ENCODE measurements at places on chromosomes 11 and 22.

- DNase-seq, result no peak
Observed at GRCh38 chr11:1566381-1567051, 5.6 kb downstream of the DUSP8 start.

GRCh38 chr11:76280882-76281557 is 74.7 kb upstream of the WNT11 start:
- DNase-seq, result no peak

DNA sequence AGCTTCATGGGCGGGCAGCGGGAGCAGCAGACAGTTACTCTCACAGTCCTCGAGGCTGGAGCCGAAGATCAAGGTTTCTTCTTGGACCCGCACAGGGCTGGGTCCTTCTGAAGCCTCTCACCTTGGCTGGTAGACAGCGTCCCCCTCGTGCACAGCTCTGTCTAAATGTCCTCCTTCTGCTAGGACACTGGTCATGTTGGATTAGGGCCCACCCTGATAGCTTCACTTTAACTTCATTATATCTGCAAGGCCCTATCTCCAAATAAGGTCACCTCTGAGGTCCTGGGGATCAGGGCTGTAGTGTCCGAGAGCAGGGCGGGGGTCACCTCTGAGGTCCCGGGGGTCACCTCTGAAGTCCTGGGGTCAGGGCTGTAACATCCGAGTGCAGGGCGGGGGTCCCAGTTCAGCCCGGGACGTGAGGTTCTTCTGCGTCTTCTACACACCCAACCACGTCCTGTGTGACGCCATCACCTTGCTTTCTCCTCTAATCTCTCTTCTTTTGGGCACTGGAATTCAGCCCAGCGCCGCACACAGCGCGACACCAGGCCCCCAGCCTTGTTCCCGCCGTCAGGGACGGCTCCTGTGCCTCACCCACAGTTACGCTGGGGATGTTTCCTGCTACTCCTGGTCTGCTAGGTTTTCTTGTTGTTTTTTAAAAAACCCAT is 34.1 kb upstream of the TOLLIP start:
- DNase-seq, result no peak

DNA sequence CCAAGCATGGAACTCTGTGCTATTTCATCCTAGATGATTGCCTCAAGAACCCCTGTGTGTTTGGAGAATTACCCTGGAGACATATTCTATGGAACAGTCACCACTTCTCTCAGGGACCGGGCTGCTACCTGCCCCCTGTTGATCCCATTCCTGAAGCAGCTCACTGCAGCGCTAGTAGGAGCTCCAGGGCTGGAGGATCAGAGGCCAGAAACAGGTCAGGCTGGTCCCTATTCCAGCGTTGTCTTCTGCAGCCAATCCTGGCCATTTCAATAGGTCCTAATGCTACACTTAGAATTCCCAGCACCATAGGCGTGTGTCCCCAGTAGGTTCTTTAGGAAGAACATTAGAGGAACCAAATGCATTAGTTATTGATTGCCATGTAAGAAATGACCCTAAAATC is 48.9 kb downstream of the BTG4 start:
- DNase-seq, result no peak

DNA sequence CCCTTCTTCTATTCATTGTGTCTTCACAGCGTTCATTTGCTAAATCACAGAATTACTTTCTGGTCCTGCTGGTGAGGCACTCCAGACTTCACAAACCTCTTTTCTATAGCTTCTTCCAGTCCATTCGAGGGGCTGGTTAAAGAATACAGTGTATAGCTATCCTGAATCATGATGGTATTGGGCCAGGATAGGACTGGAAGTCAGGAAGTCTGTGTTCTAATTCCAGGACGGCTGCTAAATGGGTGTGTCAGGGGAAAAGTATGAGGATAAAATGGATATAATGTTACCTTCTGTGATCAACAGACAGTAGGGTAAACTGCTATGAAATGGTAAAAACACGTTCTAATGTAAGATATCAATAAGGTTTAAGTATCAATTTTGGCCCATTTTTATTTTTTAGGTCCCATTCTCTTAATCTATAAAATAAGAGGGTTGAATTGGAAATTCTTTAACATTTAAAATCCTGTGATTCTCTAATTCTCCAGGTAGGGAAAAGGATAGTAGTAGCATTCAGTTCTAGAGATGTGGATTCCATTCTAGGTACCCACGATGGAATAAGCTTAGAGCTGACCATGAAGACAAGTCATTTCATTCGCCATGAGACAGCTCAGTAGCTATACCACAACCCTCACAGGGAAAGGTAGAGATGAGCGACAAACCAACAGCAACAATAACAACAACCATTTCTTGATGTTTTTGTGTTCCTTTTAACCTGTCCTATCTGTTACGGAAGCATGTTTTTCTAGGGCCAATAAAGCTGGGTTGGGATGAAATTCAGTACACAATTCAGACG is 96.1 kb downstream of the SLC1A2 start:
- DNase-seq, result no peak

Data from forelimb muscle (tissue), 1 donor.